ENCODE measurements at places on chromosomes 4 and X. TPM values are rescaled to one million over a fixed set of nuclear protein-coding genes. Genes with fewer than 3 reads are reported as not detected.

Gene REST
- 72.0 TPM for total RNA-seq

Gene KDR
- 2.4 TPM for total RNA-seq

Gene HPSE
- total RNA-seq = 0.28 TPM

Gene ZDHHC15
- total RNA-seq = 6.3 TPM

Gene BLOC1S4
- total RNA-seq = 24.6 TPM

Gene L1CAM
- 0.49 TPM for total RNA-seq

Gene LRIT3
- 0.15 TPM for total RNA-seq

DNA sequence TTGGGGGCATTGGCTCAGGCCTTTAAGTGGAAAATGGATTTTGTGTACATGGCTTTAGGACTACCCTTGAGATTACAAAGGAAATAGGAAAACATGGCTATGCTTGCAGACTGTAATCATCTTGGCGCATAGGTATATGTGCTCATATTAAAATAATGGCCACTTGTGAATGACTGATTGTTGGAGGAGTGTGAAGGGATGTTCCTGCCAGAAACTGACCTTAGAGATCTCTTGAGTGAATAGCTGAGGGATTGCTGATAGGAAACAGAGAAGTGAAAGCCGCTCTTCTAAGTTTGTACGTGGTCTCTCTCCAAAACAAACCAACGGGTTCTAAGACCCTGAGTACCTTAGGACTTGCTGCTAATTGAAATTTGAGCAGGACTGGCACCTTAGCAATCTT, 186.0 kb downstream of the MGST2 start:
- peaks cover 93% of the 10 kb centered on the region for H3K4me1 ChIP-seq
- no peaks in the 10 kb centered on the region for H3K27me3 ChIP-seq
- H3K36me3 ChIP-seq = no peaks in the 10 kb centered on the region
- H3K27ac ChIP-seq = no peak overlapping the region
- no peak overlapping the region for H3K4me3 ChIP-seq
- no peak for DNase-seq

GRCh38 chr4:36385951-36386571, 104.6 kb downstream of the DTHD1 start:
- H3K4me3 ChIP-seq = no peak overlapping the region
- no peak for DNase-seq
- no peaks in the 10 kb centered on the region for H3K27me3 ChIP-seq
- no peaks in the 10 kb centered on the region for H3K4me1 ChIP-seq
- no peaks in the 10 kb centered on the region for H3K36me3 ChIP-seq

GRCh38 chr4:142728233-142728632, 117.9 kb downstream of the INPP4B start:
- H3K27me3 ChIP-seq = no peaks in the 10 kb centered on the region
- H3K36me3 ChIP-seq = no peaks in the 10 kb centered on the region
- no peak overlapping the region for H3K4me3 ChIP-seq
- H3K4me1 ChIP-seq = no peaks in the 10 kb centered on the region
- no peak for DNase-seq
- H3K27ac ChIP-seq = no peak overlapping the region

- no peaks in the 10 kb centered on the region for H3K27me3 ChIP-seq
- H3K4me3 ChIP-seq = no peak overlapping the region
- no peak overlapping the region for H3K27ac ChIP-seq
- peaks cover 8% of the 10 kb centered on the region for H3K4me1 ChIP-seq
Observed at GRCh38 chr4:28014469-28014868, 1153.8 kb downstream of the STIM2 start.

DNA sequence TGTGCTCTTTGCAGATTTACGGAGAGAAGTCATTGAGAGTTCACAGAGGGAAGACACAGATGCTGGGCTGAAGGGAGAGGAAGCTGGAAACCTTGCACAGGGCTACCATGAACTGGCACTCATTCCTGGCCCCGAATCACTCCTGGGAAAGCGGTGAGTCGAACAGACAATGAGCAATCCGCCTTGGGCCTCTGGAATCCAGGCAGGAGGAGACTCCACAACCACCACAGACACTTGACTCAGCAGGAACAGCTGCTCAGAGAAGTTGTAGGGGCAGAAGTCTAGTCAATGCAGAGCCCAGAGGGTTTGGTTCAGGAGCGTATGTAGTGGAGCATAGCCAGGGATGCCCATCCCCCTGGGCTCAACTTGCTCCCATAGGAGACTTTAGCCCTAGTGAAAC, 62.8 kb upstream of the GRIA3 start:
- no peak overlapping the region for H3K4me3 ChIP-seq
- no peaks in the 10 kb centered on the region for H3K36me3 ChIP-seq
- H3K4me1 ChIP-seq = no peaks in the 10 kb centered on the region
- no peak for DNase-seq
- no peaks in the 10 kb centered on the region for H3K27me3 ChIP-seq
- H3K27ac ChIP-seq = no peak overlapping the region

GRCh38 chrX:79371640-79372039, 4.5 kb upstream of the ITM2A start:
- H3K4me3 ChIP-seq = no peak overlapping the region
- H3K4me1 ChIP-seq = no peaks in the 10 kb centered on the region
- H3K27ac ChIP-seq = no peak overlapping the region
- DNase-seq = no peak
- H3K36me3 ChIP-seq = no peaks in the 10 kb centered on the region
- peaks cover 5% of the 10 kb centered on the region for H3K27me3 ChIP-seq

GRCh38 chr4:105092356-105092755, 54.3 kb upstream of the TET2 start:
- H3K4me1 ChIP-seq = peaks cover 6% of the 10 kb centered on the region
- no peaks in the 10 kb centered on the region for H3K27me3 ChIP-seq

- H3K27me3 ChIP-seq = no peaks in the 10 kb centered on the region
- H3K4me1 ChIP-seq = peaks cover 17% of the 10 kb centered on the region
- no peak for DNase-seq
- H3K36me3 ChIP-seq = no peaks in the 10 kb centered on the region
- H3K27ac ChIP-seq = no peak overlapping the region
Observed at GRCh38 chr4:185870366-185870765, 58.4 kb upstream of the SORBS2 start.

DNA sequence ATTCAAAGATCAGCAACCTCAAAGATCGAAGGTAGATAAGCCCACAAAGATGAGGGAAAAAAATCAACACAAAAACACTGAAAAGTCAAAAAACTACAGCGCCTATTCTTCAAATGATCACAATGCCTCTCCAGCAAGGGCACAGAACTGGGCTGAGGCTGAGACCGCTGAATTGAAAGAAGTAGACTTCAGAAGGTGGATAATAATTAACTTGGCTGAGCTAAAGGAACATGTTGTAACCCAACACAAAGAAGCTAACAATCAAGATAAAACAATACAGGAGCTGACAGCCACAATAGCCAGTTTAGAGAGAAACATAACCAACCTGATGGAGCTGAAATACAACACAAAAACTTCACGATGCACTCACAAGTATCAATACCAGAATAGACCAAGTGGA, 231.1 kb downstream of the STPG2 start:
- no peaks in the 10 kb centered on the region for H3K27me3 ChIP-seq
- H3K36me3 ChIP-seq = no peaks in the 10 kb centered on the region
- no peak overlapping the region for H3K4me3 ChIP-seq

- no peak overlapping the region for H3K4me3 ChIP-seq
- DNase-seq = no peak
- H3K36me3 ChIP-seq = no peaks in the 10 kb centered on the region
- H3K4me1 ChIP-seq = peaks cover 5% of the 10 kb centered on the region
- no peak overlapping the region for H3K27ac ChIP-seq
- peaks cover 8% of the 10 kb centered on the region for H3K27me3 ChIP-seq
Observed at GRCh38 chr4:159002950-159003349, 99.9 kb upstream of the RAPGEF2 start.

GRCh38 chr4:137700072-137700471, 167.8 kb upstream of the PCDH18 start:
- H3K4me3 ChIP-seq = no peak overlapping the region
- H3K36me3 ChIP-seq = no peaks in the 10 kb centered on the region
- no peak overlapping the region for H3K27ac ChIP-seq

GRCh38 chrX:12701628-12702027, 89.6 kb upstream of the PRPS2 start:
- DNase-seq = peak; percentile 82
- H3K27me3 ChIP-seq = no peaks in the 10 kb centered on the region
- H3K36me3 ChIP-seq = no peaks in the 10 kb centered on the region
- no peaks in the 10 kb centered on the region for H3K4me1 ChIP-seq
- no peak overlapping the region for H3K4me3 ChIP-seq

GRCh38 chrX:44343412-44344141, at the start of gene EFHC2:
Gene EFHC2 (minus strand): TSS chrX:44343672. CDS start chrX:44343588, 84 bp downstream.
- no peaks in the 10 kb centered on the region for H3K27me3 ChIP-seq
- H3K27ac ChIP-seq = no peak within 1 kb of the TSS
- H3K4me1 ChIP-seq = no peaks in the 10 kb centered on the region
- no peaks in the 10 kb centered on the region for H3K36me3 ChIP-seq

DNA sequence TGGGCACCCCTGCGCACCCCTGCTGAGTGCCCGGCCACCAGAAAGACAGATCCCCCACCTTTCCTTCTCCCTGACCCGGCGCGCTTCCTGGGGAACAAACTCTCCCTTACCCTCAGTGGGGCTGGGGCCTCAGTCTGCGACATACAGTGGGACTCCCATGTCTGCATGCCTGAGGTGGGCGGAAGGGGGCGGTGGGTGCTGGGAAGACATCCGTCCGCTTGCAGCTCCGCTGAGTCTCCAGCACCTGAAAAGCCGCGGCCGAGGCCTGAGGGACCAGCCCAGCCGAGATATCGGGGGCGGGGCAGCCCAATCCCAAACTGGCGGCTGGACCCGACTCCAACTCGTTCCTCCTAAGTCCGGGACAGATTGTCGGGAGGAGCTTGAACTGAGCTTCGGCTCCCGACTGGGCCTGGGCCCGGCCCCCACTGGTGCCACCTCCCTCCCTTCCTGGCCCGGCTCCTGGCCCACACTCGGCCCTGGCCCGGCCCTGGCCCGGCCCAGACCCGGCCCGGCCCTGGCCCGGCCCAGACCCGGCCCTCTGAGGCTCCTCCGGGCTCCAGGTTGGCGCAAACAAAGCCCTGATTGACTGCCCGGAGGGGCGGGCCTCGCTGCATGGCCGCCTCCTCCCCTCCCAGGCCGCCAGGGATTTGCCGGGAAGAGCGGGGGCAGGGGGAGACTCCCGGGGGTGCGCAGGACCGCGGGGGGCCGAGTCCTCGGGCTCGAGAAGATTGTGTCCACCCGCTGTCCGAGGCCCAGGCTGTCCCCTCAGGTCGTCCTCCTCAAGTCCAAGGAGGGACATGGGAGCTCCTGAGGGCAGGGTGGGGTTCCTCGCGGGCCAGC, 877 bp upstream of the SLC16A2 start:
- DNase-seq = peak; percentile 78
- no peak overlapping the region for H3K27ac ChIP-seq
- H3K4me3 ChIP-seq = peak overlapping the region; percentile 68
- peaks cover 5% of the 10 kb centered on the region for H3K4me1 ChIP-seq
- H3K36me3 ChIP-seq = no peaks in the 10 kb centered on the region

- no peak overlapping the region for H3K27ac ChIP-seq
- no peaks in the 10 kb centered on the region for H3K4me1 ChIP-seq
- H3K27me3 ChIP-seq = no peaks in the 10 kb centered on the region
- H3K36me3 ChIP-seq = no peaks in the 10 kb centered on the region
Observed at GRCh38 chr4:141389649-141390048, 169.0 kb downstream of the ZNF330 start.

- no peaks in the 10 kb centered on the region for H3K4me1 ChIP-seq
- H3K4me3 ChIP-seq = no peak overlapping the region
- no peaks in the 10 kb centered on the region for H3K36me3 ChIP-seq
- DNase-seq = no peak
Observed at GRCh38 chrX:40663078-40663740, 15.8 kb upstream of the CXorf38 start.

- H3K27me3 ChIP-seq = no peaks in the 10 kb centered on the region
- peaks cover 31% of the 10 kb centered on the region for H3K4me1 ChIP-seq
- no peak for DNase-seq
- H3K27ac ChIP-seq = no peak overlapping the region
Observed at GRCh38 chr4:40675166-40675565, 45.5 kb upstream of the RBM47 start.

DNA sequence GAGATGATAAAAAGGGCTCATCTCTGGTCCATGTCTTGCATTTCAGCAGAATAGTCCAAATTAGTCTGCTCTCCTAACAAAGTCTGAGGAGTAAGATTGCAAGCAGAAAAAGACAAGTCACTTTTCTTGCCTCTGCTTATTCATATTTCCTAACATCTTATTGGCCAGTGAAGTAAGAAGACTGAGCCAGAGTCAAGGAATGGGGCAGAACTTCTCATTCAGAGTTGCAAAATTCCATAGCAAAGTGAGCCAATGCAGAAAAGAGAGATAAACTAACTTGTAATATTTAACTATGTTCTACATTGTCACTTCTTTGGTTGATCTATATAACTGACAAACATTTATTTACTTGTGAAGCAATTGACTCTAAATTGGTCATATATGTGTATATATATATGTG, 2304.0 kb downstream of the ARAP2 start:
- H3K4me1 ChIP-seq = no peaks in the 10 kb centered on the region
- no peaks in the 10 kb centered on the region for H3K27me3 ChIP-seq
- H3K27ac ChIP-seq = no peak overlapping the region
- H3K36me3 ChIP-seq = no peaks in the 10 kb centered on the region
- H3K4me3 ChIP-seq = no peak overlapping the region

- peak; percentile 56 for DNase-seq
- no peak overlapping the region for H3K4me3 ChIP-seq
- no peaks in the 10 kb centered on the region for H3K36me3 ChIP-seq
- no peak overlapping the region for H3K27ac ChIP-seq
- H3K4me1 ChIP-seq = no peaks in the 10 kb centered on the region
- no peaks in the 10 kb centered on the region for H3K27me3 ChIP-seq
Observed at GRCh38 chrX:118807151-118808017, 16.2 kb upstream of the ZCCHC12 start.

- H3K27ac ChIP-seq = no peak overlapping the region
- H3K4me1 ChIP-seq = no peaks in the 10 kb centered on the region
- no peaks in the 10 kb centered on the region for H3K36me3 ChIP-seq
- H3K4me3 ChIP-seq = no peak overlapping the region
Observed at GRCh38 chr4:12452291-12452690, 1023.6 kb upstream of the HS3ST1 start.

GRCh38 chr4:89681219-89681618, 155.7 kb downstream of the SNCA start:
- no peaks in the 10 kb centered on the region for H3K27me3 ChIP-seq
- DNase-seq = peak; percentile 52
- H3K4me1 ChIP-seq = peaks cover 5% of the 10 kb centered on the region
- peaks cover 4% of the 10 kb centered on the region for H3K36me3 ChIP-seq

DNA sequence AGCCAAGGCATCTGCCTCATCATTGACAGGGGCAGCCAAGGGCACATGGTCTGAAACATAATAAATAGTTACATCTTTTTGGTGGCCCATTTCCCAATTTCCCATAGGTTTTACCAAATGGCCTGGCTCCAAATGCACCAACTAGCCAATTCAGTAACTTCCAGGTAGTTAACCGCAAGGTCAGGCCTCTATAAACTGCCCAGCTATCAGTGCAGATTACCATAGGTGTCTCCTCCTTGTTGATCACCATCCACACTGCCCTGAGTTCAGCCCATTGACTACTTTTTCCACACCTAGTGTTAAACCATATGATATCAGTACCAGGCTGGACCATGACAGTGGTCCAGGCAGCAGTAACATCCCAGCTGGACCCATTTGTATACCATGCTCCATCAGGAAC, 1145.1 kb upstream of the POU3F4 start:
- H3K4me3 ChIP-seq = no peak overlapping the region
- H3K27me3 ChIP-seq = no peaks in the 10 kb centered on the region
- no peak for DNase-seq
- no peak overlapping the region for H3K27ac ChIP-seq
- no peaks in the 10 kb centered on the region for H3K4me1 ChIP-seq

- H3K4me3 ChIP-seq = no peak overlapping the region
- H3K27ac ChIP-seq = no peak overlapping the region
- H3K4me1 ChIP-seq = no peaks in the 10 kb centered on the region
- H3K36me3 ChIP-seq = no peaks in the 10 kb centered on the region
- peaks cover 6% of the 10 kb centered on the region for H3K27me3 ChIP-seq
Observed at GRCh38 chr4:148452970-148453369, 10.8 kb upstream of the NR3C2 start.

- H3K4me3 ChIP-seq = no peak overlapping the region
- H3K27me3 ChIP-seq = no peaks in the 10 kb centered on the region
- H3K4me1 ChIP-seq = peaks cover 19% of the 10 kb centered on the region
- H3K36me3 ChIP-seq = no peaks in the 10 kb centered on the region
- DNase-seq = no peak
- no peak overlapping the region for H3K27ac ChIP-seq
Observed at GRCh38 chr4:113447769-113448168, 313.8 kb downstream of the CAMK2D start.
